Hematopoietic multipotent progenitor cell treated with erythropoietin and hydrocortisone succinate and interleukin-3 and kit ligand, for 17 days (in vitro differentiated cells): ENCODE measurements at places on chromosomes 7 and 10.

- DNase-seq: peak; percentile 39
These were observed 17.0 kb upstream of the ECHDC3 start for GRCh38 chr10:11724938-11725776.

DNA sequence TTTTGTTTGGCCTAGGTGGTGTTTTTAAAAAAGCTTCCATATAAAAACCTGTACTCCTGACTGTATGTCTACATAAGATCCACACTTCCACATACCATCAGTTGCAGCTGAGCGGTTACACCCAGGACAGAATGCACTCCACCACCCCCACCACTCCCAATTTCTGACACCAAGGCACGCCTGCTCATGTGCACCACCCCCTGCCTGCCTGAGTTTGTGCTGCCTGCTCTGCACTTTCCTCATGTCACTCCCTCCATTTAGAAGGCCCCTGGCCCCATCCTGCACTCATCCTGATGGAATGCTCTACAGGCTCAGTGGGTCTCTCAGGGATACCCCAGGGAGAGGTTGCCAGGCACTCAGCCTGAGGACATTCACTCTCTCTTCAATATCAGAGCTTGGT is 6.5 kb downstream of the VPS41 start:
- no peak for DNase-seq

DNA sequence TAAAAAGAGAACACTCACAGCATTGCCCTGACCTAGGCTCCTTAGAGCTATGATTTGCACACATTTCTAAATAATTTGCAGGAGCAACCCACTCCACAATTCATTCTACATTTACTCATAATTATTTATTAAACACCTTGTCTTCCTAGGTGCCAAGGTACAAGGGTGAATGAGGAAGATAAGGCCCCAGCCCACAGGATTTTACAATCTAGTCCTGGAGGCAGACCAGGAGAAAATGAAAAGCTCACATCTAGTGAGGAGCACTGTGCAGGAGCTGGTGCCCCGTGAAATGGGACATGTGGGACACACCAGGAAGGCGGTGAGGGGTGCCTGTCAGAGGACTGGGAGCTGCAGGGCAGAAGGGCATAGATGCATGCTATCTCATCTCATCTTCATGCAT is 59.7 kb upstream of the LRRC18 start:
- no peak for DNase-seq

DNA sequence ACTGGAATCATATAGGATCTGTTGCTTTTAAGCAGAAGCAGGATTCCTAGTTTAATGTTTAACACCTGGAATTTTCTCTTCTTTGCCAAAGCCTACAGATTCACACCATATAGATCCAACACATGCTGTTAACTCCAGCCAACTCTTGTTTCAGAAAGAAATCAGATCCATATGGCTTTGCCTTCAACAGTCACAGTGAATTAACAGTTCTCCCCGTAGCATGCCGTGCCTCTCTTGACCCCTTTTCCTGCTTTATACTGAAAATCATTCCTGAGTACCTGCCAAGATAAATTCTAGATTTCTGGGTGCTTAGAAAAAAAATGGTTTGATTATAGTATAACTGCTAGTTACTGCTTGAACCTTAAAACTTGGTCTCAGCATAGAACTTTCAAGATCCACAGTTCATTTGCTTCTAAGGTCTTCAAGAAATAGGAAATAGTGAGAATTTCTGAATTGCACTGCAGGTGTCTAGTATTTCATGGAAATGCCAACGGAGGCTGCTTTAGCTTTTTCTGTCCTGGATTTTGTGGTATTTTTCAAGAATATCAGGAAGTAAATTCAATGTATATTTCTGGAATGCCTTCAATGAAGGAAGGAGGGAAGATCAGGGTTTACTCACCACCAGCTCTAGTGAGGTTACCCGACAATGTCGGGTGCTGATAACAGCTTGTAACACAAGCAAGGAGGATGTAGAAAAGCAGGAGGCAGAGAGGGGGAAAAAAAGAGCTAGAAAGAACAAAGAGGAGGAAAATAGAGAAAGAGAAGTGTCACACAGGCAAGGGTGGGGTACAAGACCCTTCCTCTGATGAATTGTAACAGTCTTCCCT is 6.6 kb downstream of the AASS start:
- peak; percentile 10 for DNase-seq

- no peak for DNase-seq
These were observed at the start of gene HABP2 for GRCh38 chr10:113552701-113553100. Gene HABP2 (plus strand): TSS chr10:113553053. CDS start chr10:113553122, 69 bp downstream.

DNA sequence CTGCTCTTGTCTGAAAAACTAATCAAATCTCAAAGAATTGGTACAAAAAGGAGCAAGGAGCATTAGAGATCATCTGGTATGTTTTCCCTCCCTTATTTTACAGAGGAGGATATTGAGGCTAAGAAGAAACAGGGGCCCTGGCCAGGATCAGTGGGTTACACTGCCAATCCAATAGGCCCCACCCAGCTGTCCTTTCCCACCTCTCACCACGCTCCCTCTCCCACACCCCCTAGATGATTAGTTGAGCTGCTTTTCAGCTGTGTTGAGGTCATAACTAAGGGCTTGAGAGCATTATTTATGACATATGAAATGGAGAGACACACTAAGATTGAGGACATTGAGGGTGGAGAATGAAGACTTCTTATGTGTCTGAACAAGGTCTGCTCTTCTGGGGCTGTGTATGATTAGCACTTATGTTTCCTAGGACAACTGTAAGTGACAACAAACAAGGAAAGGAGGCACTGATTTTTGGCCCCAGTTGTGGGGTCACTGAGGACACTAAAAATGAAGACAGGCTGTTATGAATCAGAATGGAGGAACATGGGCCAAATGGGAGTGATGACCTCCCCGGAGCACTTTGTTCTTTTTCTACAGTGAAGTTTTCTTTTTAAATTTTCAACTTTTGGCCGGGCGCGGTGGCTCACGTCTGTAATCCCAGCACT is 26.5 kb downstream of the VWA2 start:
- DNase-seq: peak; percentile 27

- DNase-seq: no peak
These were observed 40.1 kb downstream of the LYZL2 start for GRCh38 chr10:30589441-30589840.

DNA sequence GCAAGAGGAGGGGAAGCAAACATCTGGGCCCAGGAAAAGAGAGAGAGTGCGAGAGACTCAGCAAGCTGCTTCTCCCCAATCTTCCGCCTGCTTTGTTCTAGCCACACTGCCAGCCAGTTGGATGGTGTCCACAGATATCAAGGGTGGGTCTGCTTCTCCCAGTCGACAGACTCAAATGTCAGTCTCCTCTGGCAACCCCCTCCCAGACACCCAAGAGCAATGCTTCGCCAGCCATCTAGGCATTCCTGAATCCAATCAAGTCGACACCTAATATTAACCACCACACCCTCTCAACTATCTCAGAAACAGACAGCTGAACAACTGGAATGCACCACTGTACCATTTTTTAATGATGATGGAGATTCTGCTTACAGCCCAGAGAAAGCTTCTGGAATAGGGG is 57.1 kb downstream of the FAM107B start:
- DNase-seq: no peak

DNA sequence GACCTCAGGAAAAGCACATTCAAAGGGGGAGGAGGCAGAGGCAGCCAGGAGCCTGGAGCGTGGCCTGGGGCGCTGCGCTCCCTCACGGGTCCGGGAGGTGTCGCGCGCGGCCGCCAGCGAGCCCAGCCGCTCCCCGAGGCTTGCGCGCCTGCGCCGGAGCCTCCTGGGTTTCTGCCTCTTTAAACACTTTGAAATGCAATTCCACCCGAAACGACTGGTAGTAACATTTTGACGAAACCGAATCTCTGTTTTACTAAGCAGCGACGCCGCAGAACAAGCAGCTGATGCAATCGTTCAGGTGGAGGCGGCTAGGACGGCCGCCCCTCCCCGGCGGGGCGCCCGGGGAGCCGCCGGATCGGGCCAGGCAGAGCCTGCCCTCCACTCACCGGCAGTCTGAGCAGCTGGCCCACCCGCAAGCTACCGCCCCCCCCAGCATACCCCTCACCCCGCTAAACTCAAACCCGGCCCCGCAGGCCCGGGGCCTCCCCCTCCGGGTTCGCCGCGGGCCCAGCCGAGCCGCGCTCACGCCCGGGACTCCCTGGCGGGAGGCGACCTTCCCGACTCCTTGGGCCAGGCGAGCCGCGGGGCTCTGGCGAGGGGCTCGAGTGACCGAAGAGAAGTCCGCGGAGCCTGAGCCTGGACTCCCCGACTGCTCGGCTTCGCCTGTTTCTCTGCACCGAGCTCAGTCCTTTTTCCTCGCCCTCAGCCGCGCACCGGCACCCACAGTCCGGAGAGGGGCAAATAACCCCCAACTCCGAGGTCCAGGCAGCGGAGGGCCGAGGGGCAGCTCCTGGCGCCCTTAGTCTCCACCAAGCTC is 3.2 kb downstream of the MKX start:
- DNase-seq: no peak

DNA sequence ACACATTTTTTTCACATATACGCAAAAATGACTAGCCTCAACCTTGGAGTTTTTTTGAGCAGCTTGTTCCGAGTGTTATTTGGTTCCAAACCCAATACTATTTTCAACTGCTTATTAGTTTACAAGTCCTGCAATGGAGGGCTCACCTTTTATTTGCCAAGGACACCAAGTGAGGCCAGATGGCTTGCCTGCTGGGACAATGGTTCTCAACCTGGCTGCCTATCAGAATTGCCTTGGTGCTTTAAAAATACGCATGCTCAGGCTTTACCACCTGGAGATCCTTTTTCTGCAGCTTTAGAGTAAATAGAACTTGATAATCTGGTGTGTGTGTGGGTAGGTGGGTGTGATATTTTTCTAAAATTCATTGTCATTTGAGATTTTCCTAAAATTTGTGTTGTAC is 276.8 kb downstream of the MTERF1 start:
- DNase-seq: no peak

- no peak for DNase-seq
These were observed 285.5 kb upstream of the TAC1 start for GRCh38 chr7:97446361-97446760.

DNA sequence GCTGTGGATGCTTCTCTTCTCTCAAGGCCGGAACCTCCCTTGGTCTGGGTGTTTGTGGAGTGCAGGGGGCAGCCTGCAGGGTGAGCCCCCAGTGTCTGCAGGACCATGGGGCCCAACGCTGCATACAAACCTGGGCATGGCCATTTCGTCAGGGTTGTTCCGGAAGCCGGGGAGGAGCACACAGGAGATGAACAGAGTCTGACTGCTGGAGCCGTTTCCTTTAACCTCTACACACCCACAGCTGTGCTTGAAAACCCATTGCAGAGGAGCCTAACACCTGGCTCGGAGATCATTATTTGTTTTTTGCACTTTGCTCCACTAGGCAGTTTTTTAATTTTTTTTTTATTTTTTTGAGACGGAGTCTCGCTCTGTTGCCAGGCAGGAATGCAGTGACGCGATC is 167.6 kb upstream of the INSYN2A start:
- DNase-seq: no peak

- DNase-seq: no peak
These were observed 3.5 kb upstream of the GDF2 start for GRCh38 chr10:47318706-47319105.

- no peak for DNase-seq
These were observed 136.9 kb upstream of the CDK6 start for GRCh38 chr7:92973293-92973731.

- DNase-seq: peak; percentile 35
These were observed 3.6 kb downstream of the DUSP5 start for GRCh38 chr10:110501142-110501937.

- no peak for DNase-seq
These were observed 4.3 kb upstream of the NDST2 start for GRCh38 chr10:73815719-73816030.

- no peak for DNase-seq
These were observed 15.2 kb downstream of the GPR85 start for GRCh38 chr7:113071465-113071864.

GRCh38 chr7:70833726-70834125 is 298.2 kb upstream of the GALNT17 start:
- no peak for DNase-seq

DNA sequence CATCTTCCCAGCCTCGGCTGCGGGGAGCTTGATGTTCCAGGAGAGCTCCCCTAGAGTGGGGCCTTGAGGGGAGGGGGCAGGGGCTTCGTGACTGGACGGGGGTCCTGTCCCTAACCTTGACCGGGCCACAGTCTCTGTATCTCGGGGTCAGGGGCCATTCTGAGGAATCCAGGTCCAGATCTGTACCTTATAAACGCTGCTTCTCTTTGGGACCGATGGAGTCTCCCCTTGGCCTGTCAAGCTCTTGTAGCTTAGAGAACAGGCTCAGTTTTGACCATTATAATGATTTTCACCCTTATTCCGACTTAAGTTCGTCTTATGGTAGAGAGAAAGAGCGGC is 831 bp downstream of the ZKSCAN5 start:
- DNase-seq: no peak

GRCh38 chr10:5618829-5619228 is 47.6 kb downstream of the ASB13 start:
- DNase-seq: no peak

DNA sequence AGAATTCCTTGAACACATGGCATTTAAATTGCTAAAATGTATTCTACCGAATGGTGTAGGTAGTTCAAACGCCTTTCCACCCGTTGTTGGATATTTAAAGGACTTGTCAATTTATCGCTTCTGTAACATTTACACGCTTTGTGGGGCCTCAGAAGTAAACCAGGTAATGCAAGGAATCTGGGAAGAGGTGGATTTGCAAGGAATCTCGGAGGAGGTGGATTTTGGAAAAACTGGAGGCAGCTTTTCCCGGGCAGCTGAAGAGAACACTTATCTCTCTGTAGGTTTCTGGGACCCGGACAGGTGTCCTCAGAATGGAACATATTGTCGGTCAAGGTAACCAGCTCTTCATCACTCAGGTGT is 592 bp upstream of the MAPK8 start:
- DNase-seq: no peak

DNA sequence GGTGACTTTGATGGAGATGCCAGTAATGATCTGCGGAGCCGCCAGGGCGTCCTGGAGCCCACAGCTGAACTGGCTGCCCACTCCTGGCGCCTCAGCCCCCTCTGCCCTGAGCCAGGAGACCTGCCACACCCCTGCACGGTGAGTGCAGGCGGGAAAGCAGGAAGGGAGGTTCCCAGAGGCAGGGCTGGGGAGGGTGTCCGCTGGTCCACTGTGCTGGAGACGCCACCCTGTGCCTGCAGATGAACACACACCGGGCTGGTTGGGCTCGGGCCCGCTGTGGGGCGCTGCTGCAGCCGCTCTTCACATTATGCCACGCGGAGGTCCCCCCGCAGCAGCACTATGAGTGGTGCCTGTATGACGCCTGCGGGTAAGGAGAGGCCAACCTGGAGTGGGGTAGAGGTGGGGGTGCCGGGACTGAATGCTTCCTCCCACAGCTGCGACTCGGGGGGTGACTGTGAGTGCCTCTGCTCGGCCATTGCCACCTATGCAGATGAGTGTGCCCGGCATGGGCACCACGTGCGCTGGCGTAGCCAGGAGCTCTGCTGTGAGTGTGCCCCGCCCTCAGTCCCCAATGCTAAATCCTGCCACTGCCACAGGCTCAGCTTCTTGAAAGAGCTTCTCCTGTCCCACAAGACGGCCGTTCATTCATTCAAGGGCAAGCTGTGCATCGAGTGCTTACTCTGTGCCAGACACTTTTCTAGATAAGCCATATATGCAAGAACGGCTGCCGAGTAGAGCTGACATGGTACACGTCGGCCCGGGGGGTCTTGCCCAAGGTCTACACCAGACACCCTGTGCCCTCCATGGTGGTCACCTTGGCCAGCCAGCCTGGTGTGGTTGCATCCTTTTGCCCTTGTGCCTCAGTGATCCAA is 14.3 kb upstream of the ZNF467 start:
- DNase-seq: no peak
